RCC 7860 (cell line): ENCODE measurements at places on chromosomes 7 and 10.

DNA sequence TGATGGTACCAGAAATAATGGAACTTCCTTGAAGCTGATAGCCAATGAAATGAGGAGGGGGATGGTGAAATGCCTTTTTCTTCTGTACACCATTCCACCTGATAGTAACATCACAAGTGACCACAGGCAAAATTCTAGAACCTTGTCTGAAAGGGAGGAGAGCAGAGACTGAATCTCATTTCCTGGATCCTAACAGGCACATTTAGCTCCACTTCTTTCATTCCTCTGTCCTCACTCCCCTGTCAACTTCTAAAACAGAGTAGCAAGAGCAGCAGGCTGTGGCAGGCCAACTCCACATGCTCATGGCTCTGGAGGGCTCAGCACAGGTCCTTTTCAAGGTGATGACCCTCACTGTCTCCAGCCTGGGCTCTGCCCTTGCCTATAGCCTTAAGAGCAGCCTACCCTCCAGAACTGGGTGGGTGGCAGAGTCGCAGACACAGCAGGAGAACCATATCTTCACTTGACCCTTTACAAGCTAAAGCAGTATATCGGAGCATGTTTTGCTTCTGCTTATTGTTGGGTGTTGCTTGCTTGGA lies at the start of gene LRRC18:
Gene LRRC18 (minus strand): TSS at position 51 of the 536 bp plus-strand sequence. CDS start 25,685 bp downstream, outside the sequence.
- no peak for DNase-seq

- DNase-seq, result no peak
Observed at GRCh38 chr7:155482511-155483183, 24.7 kb downstream of the EN2 start.

DNA sequence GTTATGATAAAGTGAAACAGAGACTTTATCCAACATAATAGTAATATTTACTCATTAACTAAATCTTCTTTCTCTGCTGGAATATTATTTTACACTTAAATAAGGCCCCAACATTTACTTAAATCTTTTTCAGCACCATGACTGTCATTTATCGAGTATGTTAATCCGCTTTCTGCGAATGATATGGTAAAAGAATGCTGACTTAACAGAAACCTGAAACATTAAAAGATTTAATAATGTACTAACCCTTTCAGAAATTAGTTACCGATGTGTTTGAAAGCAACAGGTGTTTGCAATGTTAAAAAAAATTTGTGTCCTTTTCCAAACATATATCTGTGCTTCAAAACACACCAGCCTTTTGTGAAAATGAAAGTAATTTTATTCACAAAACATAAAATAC lies 190.5 kb downstream of the SKAP2 start:
- DNase-seq, result no peak

GRCh38 chr10:43046288-43046991 lies 30.4 kb upstream of the RET start:
- no peak for DNase-seq

GRCh38 chr10:124296121-124296812 lies 122.5 kb downstream of the OAT start:
- no peak for DNase-seq
